Stimulated activated CD8-positive, alpha-beta memory T cell treated with anti-CD3 and anti-CD28 coated beads, Interleukin-4, amount 100 ng/mL, for 4 hours (primary cell): ENCODE measurements at places on chromosomes 3 and 15.

GRCh38 chr15:99213187-99213811, 36.1 kb downstream of the TTC23 start:
- DNase-seq = peak; percentile 17

GRCh38 chr3:130779031-130779430, 32.4 kb upstream of the PIK3R4 start:
- no peak for DNase-seq

- no peak for DNase-seq
These were observed 57.9 kb upstream of the NPAP1 start for GRCh38 chr15:24617646-24618045.

- DNase-seq = no peak
These were observed 7.0 kb upstream of the SPICE1 start for GRCh38 chr3:113521981-113522380.

DNA sequence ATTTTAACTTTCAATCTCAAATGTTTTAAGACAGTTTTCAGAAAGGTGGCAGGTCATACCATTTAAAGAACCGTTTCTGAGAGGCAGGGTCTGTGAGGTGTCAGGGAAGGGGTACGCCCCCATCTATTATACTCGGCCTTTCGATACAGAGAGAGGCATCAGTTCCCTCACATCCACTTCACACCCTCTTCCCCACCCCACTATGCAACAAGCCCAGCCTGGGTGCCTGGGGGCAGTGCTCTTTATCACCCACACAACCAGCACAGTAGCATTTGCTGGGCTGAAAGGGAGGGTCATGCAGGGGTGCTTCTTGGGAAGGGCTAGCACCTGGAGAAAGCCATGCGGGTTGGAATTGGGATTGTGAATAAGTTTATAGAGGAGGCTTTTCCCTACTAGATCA, 56.0 kb upstream of the KCNMB2 start:
- no peak for DNase-seq

DNA sequence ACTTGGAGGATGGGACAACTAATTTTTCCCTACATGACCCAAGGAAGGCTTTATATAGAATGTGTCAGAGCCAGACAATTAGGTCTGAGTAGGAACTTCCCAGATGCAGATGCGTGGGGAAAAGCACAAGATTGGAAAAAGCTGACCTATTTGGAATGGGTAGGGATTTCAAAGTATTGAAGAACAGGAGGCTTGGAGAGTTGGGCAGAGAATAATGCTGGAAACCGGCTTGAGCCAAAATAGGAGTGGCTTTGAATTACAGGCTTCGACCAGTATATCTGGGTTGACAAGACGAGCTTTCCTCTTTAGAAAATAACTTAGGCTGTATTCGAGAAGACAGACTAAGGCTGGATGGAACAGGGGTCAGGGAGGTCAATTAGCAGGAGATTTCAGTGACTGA, 181.1 kb downstream of the GBE1 start:
- DNase-seq = no peak

GRCh38 chr3:151871639-151872468, 1.6 kb upstream of the SUCNR1 start:
- no peak for DNase-seq

- DNase-seq = no peak
These were observed 69.5 kb downstream of the HERC1 start for GRCh38 chr15:63764124-63764803.

- DNase-seq = no peak
These were observed 101.5 kb upstream of the SATB1 start for GRCh38 chr3:18526667-18527066.

DNA sequence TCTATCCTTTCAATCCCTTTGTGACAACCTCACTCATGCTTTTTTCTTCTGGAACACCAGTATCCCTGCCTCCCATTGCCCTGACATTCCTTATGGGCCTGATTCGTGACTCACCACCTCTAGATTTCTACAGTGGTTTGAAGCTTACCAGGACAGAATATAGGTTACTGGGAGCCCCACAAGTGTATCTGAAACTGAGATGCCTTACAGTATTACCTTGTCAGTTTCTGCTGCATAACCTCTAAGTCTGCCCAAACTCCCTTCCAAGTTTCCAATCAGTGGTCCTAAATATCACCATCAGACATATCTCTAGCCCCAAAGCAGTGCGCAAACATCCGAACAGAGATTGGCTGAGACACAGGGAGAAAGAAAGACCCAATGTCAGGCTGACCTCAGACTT, 5.6 kb downstream of the CPB1 start:
- no peak for DNase-seq

DNA sequence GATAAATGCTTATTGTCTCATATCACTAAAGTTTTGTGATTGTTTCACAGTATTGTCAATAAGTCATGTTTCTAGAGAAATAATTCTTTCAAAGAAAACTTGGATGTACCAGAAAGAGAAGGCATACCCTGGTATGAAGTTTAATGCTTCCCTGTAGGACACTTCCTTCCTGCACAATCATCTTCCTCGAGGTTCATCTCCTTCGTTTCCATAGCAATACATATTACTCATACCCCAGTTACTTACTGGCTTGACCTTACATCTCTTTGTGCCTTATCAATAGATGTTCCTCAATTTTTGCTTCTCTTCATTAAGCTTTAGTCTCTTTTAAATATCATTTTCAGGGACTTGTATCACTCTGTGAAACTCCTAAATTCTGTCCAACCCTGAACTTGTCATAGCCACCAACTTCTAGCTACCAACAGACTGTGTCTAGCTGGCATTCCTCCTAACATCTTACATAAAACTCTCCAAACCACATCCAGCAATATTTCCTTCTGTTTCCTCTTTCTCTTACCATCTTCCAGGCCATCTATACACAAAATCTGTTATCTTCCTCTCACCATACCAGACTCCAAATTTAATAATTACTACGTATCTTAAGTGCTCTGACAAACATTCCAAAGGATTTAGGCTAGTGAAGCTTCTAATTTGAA, 134.3 kb downstream of the GADL1 start:
- DNase-seq = no peak

DNA sequence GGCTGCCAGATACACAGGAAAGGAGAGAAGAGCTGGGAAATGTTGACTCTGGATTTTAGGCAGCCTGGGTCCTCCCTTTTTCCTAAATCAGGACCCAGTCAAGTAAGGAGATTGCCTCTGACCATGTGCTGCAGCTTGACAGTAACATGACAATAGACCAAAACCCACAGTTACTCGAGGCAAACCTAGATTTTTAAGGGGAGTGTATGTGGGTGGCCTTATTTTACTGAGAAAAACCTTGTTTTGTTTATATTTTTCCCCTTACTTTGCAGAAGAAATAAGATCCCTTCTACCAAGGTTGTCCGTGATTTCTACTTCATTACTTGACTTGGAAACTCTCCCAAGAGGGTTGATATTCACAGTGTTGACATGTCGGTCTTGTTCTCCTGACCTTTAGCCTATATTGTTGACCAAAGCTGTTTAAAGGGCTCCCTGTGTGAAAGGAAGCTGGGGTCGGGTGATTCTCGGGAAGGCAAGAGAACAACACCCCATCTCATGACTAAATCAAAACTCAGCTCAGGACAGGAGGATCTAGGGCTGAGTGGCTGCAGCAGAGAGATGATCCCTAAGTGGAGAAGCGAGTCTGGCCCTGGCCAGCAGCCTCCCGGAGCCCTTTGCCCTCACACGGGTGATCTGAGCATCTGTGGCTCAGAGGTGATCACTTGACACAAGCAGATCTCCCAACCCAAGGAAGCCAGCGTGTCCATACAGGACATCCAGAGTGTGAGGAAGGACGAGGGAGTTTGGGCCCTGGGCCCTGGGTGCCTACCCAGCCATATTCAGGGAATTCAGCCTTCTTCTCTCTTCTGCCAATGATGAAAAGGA, 31.0 kb upstream of the SLCO2A1 start:
- DNase-seq = no peak

- no peak for DNase-seq
These were observed 16.1 kb downstream of the MINDY4B start for GRCh38 chr3:150889106-150889505.

DNA sequence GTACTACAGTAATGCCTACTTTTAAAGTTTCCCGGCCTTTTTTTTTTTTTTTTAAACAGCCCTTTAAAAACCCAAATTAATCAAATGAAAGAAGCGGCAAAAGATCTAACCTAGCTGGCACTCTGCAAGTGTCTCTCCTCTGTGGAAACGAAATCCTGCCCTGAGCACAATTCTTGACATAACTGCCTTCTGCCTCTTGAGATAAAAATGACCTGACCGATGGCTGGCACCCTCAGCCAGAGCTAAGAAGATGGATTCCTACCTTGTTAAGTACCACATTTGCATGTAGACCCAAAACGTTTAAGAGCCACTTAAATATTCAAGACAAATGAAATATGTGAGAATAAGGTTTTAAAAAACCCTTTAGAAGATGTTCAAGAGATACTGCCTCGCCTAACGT, 16.6 kb upstream of the SLC12A8 start:
- DNase-seq = no peak

- DNase-seq = no peak
These were observed 71.5 kb upstream of the ADAMTSL3 start for GRCh38 chr15:83582381-83582780.

DNA sequence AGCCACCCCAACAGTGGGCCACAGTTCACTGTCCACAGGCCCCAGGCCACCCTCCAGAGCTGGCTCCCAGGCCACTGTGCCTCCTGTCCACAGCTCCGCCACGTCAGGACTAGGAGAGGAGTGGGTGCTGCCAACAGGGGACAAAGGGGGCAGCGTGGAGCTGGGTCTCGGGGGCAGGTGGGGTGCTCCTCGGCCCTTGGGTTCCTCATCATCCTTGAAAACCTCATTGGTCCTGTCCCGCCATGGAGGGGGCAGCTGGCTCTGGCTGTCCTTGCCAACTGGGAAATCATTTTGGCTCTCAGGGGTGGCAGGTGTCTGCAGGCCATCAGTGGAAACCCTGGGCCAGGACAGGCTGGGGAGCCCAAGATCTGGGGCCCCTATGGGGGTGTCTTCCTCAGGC, 45.2 kb downstream of the ADAMTS7 start:
- DNase-seq = no peak

- DNase-seq = no peak
These were observed 20.6 kb upstream of the FBLN2 start for GRCh38 chr3:13528217-13528867.

GRCh38 chr15:79674124-79674465, 222.7 kb downstream of the MTHFS start:
- no peak for DNase-seq
